DMS79 (cell line): ENCODE measurements at places on chromosomes 7 and 10.

DNA sequence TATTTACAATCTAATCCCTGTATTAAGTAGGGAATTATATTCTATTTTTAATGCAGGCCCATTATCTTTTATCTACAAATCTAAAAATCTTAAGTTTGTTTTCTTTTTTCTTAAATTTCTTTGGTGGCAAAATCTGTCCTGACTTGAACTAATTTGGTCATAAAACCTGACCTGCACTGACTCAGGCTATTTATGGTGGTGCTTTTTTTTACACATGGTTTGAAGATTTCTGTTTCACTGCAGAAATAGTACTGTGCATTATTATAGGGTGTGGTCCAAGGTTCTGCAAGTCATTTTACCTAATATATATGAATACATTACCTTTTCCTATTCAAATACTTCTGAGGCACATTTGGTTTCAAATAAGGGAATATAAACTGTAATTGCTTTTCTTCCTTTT, 137.0 kb downstream of the CD36 start:
- DNase-seq, result no peak

DNA sequence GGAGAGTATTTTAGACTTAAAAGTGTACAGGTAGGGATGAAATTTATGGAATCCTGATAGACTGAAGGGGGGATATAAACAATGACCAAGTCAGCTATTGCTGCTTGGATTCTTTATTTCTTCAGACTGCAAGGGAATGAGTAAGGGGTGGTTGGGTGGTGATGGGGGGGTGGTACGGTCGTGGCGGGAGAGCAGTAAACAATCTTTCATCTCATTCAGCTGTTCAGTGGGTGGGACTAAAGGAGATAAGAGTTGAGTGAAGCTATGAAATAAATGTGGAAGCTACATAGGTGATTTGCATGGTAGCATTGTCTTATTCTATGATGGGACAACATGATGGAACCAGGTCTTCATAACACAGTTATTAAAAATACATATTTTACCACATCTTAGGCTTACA, 1.8 kb downstream of the SEPTIN7 start:
- no peak for DNase-seq

DNA sequence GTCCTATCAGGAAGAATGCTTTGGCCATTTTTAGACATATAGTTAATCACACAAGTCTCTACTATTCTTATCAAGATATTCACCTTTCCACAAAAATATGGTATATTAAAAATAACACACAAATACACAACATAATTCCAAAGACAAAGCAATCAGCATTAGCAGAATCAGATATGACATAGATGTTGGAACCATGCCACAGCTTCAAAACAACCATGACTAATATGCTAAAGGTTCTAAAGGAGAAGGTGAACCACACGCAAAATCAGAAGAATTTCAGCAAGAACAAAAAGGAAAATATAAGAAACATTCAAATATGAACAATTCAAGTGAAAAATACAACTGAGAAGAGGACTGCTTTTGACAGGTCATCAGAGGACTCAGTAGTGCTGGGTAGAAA, 670.2 kb upstream of the SORCS1 start:
- DNase-seq, result no peak

DNA sequence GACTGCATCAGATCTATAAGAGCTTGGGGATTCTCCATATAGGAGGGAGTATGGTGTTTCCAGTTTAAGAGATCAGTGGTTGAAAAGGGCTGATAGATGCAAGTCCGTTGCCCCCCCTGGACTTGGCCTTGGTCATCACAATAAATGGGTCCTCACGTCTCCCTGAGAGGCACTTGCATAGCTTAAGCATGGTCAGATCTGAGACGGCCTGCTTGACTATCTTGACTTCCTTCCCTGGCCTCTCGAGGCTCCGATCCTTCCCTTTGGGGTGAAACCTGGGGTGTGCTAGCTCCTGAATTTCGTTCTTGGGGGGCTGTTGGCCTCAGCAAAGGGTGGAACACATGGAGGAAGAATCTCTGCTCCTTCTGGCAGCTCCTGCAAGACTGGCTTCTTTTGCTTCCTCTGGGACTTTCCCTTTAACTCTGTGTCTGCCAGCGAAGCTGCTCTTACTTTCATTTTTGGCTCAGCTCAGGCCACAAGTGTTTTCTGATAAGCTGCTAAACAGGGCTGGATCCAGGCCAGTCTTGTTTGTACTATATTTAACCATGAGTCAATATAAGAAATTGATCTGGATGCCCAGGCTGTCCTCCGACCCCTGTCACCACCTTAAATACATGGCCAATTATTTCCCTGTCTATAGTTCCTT, 11.2 kb upstream of the ZNF485 start:
- no peak for DNase-seq
